ENCODE measurements at places on chromosomes 1 and 21. TPM values are rescaled to one million over a fixed set of nuclear protein-coding genes. Genes with fewer than 3 reads are reported as not detected.

GRCh38 chr1:33250217-33250616 is 6.1 kb upstream of the ZNF362 start:
- peaks cover 20% of the 10 kb centered on the region for H3K27me3 ChIP-seq
- no peak overlapping the region for H3K27ac ChIP-seq
- DNase-seq = no peak
- no peaks in the 10 kb centered on the region for H3K36me3 ChIP-seq
- H3K4me3 ChIP-seq = no peak overlapping the region

DNA sequence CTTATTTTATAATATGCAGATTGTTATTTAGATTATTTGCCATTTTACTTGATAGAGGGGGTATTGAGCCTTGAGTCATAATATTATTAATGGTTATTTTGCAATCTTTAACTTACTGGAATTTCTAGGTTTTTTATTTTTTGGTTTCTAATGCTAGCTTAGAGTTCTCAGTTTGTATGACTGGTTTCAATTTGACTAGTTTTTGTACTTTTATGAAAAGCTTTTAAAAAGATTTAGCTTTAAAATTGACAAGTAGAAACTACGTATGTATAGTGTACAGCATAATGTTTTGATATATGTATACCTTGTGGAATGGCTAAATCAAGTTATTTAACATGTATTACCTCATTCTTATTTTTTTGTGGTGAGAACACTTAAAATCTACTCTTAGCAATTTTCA is 41.5 kb downstream of the CEP350 start:
- peaks cover 32% of the 10 kb centered on the region for H3K36me3 ChIP-seq
- no peaks in the 10 kb centered on the region for H3K4me1 ChIP-seq
- no peak overlapping the region for H3K4me3 ChIP-seq
- no peaks in the 10 kb centered on the region for H3K27me3 ChIP-seq

- no peak overlapping the region for H3K4me3 ChIP-seq
- no peaks in the 10 kb centered on the region for H3K36me3 ChIP-seq
- no peaks in the 10 kb centered on the region for H3K4me1 ChIP-seq
- no peak overlapping the region for H3K27ac ChIP-seq
- H3K27me3 ChIP-seq = peaks cover 13% of the 10 kb centered on the region
Observed at GRCh38 chr1:74689621-74690363, 16.2 kb upstream of the ERICH3 start.

DNA sequence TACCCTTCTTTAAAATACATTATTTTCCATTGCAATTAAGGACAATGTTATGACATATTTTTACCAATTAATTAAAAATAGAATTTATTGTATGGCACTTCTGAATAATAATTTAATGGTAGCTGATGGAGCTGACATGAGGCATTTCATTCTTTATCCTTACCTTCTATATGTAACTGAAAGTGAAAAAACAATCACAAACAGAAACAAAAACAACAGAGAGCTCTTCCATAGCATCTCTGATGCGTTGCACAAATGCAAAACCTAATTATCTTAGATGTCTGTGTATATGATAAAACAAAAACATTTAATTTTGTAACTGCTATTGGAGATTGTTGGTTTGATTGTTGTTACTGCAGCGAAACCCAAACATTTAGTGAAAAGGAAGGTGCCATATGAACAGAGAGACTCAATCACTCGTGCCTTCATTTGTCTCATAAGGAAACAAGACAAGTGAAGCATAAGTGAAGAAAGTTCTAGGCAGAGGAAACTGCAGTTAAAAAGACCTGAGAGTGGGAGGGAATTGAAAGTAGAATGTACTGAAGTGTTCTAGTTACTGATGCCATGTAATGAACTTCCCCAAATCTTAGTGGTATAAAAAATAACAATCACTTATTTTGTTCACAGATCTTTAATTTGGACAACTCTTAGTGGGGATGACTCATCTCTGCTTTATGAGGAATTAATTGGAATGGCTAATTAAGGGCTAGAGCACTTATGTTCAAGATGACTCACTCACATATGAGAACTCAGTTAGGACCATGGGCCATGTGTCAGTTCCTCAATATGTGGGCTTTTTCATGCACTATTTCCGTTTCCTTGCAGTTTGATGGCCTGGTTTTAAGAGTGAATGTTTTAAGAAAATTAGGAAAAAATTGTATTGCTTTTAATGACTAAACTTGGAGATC is 245.0 kb upstream of the OLFM3 start:
- H3K36me3 ChIP-seq = no peaks in the 10 kb centered on the region
- no peak overlapping the region for H3K4me3 ChIP-seq
- no peak overlapping the region for H3K27ac ChIP-seq

DNA sequence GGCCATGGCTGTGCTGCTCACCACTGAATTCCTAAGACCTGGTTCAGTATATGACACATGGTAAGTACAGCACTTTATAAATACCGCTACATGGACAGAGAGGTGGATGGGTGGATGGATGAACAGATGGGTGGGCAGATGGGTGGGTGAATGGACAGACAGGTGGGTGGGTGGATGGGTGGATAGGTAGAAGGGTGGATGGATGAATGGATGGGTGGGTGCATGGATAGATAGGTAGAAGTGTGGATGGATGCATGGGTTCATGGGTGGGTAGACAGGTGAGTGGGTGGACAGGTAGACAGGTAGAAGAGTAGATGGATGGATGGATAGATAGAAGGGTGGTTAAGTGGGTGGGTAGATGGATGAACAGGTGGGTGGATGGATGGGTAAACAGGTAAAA is 54.8 kb downstream of the TMCO4 start:
- H3K4me1 ChIP-seq = no peaks in the 10 kb centered on the region
- H3K27me3 ChIP-seq = no peaks in the 10 kb centered on the region
- H3K27ac ChIP-seq = no peak overlapping the region
- DNase-seq = no peak
- no peak overlapping the region for H3K4me3 ChIP-seq

DNA sequence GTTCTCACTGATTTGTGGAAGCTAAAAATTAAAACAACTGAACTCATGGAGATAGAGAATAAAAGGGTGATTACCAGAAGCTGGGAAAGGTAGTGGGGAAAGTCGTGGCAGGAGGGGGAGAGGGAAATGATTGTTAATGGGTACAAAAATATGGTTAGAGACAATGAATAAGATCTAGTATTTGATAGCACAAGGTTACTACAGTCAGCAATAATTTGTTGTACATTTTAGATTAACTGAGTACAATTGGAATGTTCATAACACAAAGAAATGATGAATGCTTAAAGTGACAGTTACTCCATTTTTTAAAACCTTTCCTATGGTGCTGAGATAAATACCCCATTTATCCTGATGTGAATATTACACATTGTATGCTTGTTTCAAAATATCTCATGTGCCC is 102.3 kb downstream of the DTL start:
- no peaks in the 10 kb centered on the region for H3K27me3 ChIP-seq
- no peak for DNase-seq
- H3K27ac ChIP-seq = no peak overlapping the region
- H3K4me3 ChIP-seq = no peak overlapping the region
- H3K4me1 ChIP-seq = no peaks in the 10 kb centered on the region
- peaks cover 31% of the 10 kb centered on the region for H3K36me3 ChIP-seq

DNA sequence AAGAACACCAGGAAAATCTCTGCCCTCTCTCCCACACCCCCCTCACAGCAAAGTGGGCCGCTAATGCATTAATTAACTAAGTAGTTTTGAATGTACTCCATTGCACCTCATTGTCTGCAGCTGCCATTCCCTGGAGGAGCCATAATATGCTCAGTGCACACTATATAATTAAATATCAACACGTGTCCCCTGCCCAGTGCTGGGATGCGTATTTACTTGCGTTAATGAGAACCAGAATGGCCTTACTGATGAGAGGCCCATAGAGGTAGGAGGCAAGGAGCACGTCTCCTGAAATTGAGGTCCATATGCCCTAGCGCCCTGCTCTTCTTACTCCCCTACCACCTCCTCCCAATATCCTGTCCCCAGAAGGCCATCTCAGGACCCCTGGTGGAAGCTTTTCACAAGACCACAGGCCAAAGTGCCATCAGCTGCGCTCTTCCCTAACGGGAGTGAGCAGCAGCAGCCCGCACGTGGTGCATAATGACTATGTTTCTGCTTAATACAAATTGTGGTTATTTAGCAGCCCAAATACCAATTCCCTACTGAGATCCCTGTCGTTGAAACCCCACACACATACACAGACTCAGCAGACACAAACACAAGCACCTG is 76.8 kb downstream of the PLXNA2 start:
- H3K4me3 ChIP-seq = no peak overlapping the region
- no peaks in the 10 kb centered on the region for H3K36me3 ChIP-seq
- H3K4me1 ChIP-seq = no peaks in the 10 kb centered on the region

ZNF593OS gene
- not detected for total RNA-seq

GRCh38 chr1:189659731-189660130 is 817.9 kb downstream of the BRINP3 start:
- H3K4me3 ChIP-seq = no peak overlapping the region
- H3K4me1 ChIP-seq = no peaks in the 10 kb centered on the region
- no peaks in the 10 kb centered on the region for H3K27me3 ChIP-seq
- DNase-seq = no peak
- H3K36me3 ChIP-seq = no peaks in the 10 kb centered on the region

KIAA0040 gene
- 35.4 TPM for total RNA-seq
